GM12892 (cell line): ENCODE measurements at places on chromosomes 13 and 19.
A peak's percentile ranks its signal among the peaks of the same experiment; 100 is the strongest.

DNA sequence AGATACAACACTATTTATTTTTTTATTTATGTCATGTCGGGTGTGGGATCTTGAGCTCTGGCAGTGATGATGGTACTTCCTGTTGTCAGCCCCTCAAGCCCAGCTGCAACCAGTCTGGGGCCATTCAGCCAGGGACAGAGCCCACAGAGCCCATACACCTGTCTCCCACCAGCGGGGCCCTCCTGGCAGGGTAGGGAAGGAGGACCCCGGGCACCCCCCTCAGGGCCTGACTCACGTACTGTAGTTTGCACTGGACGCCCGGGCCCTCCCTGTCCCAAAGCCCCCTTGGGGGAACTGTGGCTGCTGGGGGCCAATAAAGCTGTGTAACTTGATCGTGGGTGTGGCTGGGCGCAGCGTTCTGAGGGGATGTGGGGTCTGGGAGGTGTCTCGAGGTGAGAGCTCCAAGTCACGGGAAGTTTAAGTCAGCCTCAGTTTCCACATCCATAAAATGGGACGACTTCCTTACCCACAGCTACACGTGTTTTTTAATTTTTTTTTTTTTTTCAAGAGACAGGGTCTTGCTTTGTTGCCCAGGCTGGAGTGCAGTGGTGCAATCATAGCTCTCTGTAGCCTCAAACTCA is 9.5 kb downstream of the ATG4D start:
- no peak for DNase-seq

- no peak for DNase-seq
Observed at GRCh38 chr19:572743-573518, 535 bp downstream of the BSG start.

DNA sequence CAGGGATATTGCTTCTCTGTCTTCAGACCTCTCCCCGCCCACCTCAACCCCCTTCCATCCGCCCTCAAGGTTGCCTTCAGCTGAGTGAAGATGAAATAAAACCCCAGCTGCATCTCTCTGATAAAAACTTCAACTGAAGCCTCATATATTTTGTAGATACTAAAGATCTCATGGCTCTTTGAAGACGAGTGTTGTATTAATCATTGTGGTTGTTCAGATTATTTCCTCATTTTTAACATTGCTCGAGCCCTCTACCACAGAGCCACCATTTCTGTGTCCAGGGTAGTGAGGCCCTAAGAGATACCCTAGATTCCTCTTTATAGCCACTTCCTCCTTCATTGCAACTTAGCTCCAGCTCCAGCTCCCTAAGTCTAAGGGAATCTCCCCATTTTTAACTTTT is 312.8 kb upstream of the ZNF507 start:
- DNase-seq = no peak

DNA sequence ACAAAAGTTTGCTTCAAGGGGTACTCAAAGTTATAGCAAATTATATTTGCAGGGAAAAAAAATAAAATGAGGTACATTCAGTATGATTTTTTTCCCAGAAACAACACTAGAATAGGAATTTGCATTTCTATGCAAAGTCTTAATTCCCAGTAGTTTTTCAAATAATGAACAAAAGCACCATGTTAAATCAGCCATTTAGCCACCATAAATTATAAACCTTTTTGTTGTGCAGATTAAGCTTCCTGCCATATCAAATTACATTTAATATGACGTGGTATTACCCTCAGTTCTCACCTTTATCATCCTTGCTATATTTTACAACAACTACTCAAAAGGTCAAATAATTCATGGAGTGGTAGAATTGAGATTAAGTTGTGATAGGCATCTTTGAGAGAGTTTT is 136.6 kb upstream of the FRY start:
- DNase-seq = no peak

- DNase-seq = no peak
Observed at GRCh38 chr19:46533078-46533620, 37.5 kb upstream of the PNMA8B start.

DNA sequence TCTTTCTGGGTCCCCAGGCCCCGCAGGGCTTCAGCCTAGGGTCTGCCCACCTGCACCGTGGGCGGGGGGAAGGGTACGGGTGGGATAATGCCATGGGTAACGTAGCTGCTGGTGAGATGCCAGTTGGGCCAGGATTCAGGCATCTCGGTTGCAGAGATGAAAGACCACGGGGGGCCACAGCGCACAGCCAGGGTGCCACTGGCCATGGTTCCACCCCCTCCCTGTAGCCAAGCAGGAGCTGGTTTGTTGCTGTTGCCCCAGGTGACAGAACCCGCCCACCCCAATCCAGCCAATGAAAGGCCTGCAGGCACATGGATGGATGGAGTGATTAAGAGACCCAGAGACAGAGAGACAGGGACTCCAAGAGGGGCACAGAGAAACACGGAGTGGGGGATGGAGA is 1.0 kb upstream of the CGB7 start:
- no peak for DNase-seq

- no peak for DNase-seq
Observed at GRCh38 chr13:110056640-110057039, 250.3 kb downstream of the COL4A1 start.

GRCh38 chr13:95247852-95248251 is 53.4 kb downstream of the ABCC4 start:
- DNase-seq = no peak

- DNase-seq = no peak
Observed at GRCh38 chr19:44517146-44517545, 12.3 kb downstream of the CEACAM20 start.

GRCh38 chr19:51339687-51340656 is 2.0 kb downstream of the VSIG10L start:
- peak; percentile 92 for DNase-seq

GRCh38 chr13:22064854-22065620 is 394.2 kb downstream of the FGF9 start:
- no peak for DNase-seq

DNA sequence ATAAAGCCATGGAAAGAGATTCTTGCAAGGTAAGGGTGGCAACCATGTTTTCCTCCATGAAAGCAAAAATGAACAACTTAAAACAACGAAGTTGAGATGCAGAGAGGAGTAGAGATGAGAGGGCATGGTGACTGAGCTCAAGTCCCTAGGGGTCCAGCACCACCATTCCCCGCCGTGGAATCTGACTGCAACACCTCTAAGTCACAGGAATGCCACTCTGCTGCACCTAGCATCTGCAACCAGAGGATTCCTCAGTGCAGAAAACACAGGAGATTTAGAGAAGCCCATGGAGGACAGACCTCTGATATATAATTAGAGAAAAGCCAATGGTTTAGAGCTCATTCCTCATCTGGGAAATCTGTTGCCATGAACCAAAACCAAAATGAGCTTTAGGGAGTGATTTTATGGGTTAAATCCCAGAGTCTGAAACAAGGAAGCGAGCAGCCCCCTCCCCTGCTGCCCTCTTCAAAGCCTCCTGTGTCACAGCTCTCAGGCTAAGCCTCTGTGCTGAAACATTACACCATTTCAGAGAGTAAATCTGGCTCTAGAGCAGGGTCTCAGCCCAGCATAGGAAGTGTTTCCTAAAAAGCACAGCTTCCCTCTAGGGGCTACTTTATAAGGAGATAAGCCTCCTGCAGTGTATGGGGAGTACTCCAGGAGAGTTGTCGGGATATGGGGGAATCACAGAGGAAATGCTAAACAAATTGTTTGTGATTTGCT is 1043.6 kb downstream of the UQCRFS1 start:
- DNase-seq = no peak

DNA sequence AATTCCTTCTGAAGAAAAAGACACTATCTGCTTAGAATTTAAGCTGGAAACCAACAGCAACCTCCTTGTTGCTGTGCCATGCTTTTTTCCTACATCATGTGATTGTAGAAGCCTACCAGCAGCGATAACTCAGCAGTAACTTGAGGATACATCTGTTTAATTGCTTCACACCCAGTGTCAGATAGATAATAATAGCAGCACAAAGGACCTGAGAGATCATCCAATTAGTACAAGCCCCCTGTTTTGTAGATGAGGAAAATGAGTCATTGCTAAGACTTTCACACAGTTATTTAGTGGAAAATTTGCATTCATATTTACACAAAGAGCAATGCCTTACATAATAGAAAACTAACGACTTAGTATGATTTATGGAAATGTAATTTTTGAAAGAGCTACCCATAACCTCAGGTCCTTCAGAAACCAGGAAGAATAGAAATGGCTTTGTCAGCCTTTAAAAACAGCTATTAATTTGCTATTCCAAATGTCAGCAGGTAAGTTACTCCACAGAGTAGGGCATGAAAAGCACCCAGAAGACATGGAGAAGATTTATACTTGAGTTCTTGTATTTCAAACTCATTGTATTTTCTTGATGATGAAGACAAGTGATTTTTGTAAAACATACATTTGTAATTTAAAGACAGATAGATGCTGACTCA is 93.7 kb upstream of the SGCG start:
- DNase-seq = no peak

GRCh38 chr19:10677751-10678150 is 23.5 kb upstream of the QTRT1 start:
- no peak for DNase-seq

GRCh38 chr13:58476206-58476918 is 844.8 kb downstream of the PCDH17 start:
- no peak for DNase-seq

DNA sequence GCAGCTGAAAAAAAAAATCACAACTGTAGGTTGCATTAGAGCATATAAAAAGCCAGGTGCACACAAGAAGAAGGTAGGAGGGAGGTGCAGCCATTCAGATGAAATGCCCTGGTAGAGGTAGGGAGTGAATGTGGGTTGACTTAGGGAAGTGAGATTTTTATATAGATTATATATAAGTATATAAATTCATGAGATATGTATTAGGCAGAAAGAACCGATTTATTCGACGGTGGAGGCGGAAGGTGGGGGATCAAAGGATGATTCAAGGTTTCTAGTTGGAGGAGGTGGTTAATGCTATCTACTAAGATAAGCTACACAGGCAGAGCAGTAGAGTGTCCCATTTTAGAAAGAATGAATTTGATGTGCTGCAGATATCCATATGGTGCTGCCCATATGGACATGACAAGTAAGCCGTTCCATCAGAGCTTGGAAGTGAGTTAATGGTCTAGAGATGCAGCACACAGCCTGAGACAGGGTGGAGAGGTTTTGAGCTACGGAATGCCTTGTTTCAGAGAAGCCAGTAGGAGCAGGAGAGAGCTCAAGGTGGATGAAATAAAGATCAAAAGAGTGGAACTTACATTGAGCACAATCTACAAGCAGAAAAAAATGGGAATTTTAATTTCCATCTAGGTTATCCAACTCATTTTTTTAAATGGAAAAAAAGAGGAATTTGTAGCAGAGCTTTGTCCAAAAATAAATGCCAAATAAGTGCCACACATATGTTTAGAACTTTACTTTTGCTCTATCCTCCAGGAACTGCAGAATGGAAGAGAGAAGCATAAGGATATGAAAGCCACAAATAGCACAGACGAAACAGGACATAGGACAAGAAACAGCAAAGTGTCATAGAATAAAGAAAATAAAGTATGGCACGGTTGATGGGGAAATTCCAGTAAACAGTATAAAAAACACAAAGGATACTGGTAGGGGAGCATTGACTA is 177.3 kb downstream of the PCDH9 start:
- DNase-seq = no peak

- no peak for DNase-seq
Observed at GRCh38 chr13:42807866-42808265, 26.5 kb downstream of the FAM216B start.

GRCh38 chr19:15144046-15144646 is 36.9 kb downstream of the SYDE1 start:
- no peak for DNase-seq

GRCh38 chr13:44237276-44237767 is 136.3 kb upstream of the SERP2 start:
- DNase-seq = peak; percentile 29

DNA sequence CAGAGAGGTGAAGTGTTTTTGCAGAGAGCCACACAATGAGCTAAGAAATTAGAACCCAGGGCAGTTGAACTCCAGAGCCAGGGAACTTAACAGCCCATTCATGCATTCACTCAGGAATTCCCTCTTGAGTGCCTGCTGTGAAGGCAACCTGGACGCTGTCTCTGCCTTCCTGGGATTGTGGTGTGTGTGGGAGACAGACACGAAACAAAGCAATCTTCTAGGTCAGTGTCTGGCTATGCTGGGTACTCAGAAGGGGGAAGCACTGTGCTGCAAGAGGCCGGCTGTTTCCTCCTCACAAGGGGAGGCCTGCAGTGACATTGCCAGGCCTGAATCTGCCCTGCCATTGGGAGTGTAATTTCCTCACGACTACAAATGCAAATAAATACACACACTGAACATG is 9.7 kb downstream of the BCKDHA start:
- DNase-seq = no peak

- no peak for DNase-seq
Observed at GRCh38 chr19:6724631-6725492, 4.4 kb upstream of the C3 start.

GRCh38 chr19:29393915-29394460 is 131.8 kb upstream of the VSTM2B start:
- DNase-seq = no peak

GRCh38 chr13:80550971-80551441 is 210.1 kb upstream of the SPRY2 start:
- no peak for DNase-seq

- DNase-seq = no peak
Observed at GRCh38 chr13:70720386-70720785, 612.1 kb upstream of the KLHL1 start.

DNA sequence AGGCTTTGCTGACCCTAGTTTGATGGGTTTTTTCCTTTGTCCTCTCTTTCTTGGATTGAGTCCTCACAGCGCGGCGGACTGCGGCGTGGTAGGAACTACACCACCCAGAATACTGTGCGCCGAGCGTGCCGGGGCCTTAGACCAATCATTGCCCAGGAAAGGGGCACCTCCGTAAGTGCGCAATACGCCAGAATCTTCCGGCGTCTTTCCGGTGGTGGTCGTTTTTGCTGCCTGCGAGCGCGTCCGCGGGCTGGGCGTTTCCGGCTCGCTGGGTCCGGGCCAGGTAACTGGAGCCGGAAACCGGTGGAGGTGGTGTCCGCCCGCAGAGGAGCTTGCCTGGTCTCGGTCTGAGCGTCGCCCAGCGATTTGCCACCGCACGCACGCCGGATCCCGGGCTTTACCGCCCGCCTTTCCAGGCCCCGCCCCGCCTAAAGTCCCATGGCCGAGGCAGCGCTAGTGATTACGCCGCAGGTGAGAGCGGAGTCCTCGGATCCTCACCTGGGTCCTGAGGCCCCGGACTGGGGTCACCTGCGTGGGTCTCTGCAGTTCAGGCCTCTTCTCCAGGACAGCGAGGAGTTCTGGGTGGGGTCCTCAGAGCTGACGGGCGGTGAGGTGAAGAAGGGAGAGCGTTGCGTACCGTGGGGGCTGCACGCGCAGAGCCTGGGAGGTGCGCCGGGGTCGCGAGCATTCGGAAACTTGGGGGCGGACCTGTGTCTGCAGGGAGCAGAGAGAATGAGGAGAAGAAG is at the start of gene ZNF549:
Gene ZNF549, plus strand, starts transcription at position 221 of the 746 bp plus-strand sequence. Its CDS starts 218 bp downstream, at position 439.
- peak; percentile 75 for DNase-seq

DNA sequence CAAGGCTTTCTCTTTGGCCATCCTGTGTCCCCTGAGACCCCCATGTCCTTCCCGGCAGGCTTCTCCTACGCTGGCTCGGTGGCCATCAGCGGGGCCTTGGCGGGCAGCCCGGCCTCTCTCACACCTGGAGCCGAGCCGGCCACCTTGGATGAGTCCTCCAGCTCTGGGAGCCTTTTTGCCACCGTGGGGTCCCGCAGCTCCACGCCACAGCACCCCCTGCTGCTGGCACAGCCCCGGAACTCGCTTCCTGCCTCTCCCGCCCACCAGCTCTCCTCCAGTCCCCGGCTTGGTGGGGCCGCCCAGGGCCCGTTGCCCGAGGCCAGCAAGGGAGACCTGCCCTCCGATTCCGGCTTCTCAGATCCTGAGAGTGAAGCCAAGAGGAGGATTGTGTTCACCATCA is 14.2 kb downstream of the PLEKHJ1 start:
- DNase-seq = no peak
